Fibroblast of villous mesenchyme (primary cell): ENCODE measurements at places on chromosomes 4 and X. TPM values are rescaled to one million over a fixed set of nuclear protein-coding genes. Genes with fewer than 3 reads are reported as not detected.

The FATE1 gene
- total RNA-seq, result not detected in 2 replicates

The CC2D2A gene
- total RNA-seq, result 23.7 and 26.7 TPM in 2 replicates

The ARHGAP36 gene
- total RNA-seq, result not detected in 2 replicates

The RPS6KA6 gene
- total RNA-seq, result 7.4 and 16.8 TPM in 2 replicates

The ZNF630 gene
- 0.32 and 3.0 TPM in 2 replicates for total RNA-seq

The WDFY3 gene
- total RNA-seq, result 75.7 and 98.0 TPM in 2 replicates

The CXCL1 gene
- 17.4 and 134 TPM in 2 replicates for total RNA-seq

The RAB39B gene
- under 0.01 and 0.43 TPM in 2 replicates for total RNA-seq

The TRAPPC11 gene
- total RNA-seq, result 59.9 and 69.1 TPM in 2 replicates

The CNKSR2 gene
- 1.9 and 4.7 TPM in 2 replicates for total RNA-seq

The ZAR1 gene
- total RNA-seq, result under 0.01 TPM in 1 of 2 replicates, not detected in the other

The MXRA5 gene
- total RNA-seq, result 20.7 and 45.4 TPM in 2 replicates

The ETDA gene
- total RNA-seq, result not detected in 2 replicates

The AMBN gene
- not detected in 2 replicates for total RNA-seq

The PACRGL gene
- 13.5 and 19.4 TPM in 2 replicates for total RNA-seq

The UBA1 gene
- total RNA-seq, result 189 and 212 TPM in 2 replicates

The BEND2 gene
- not detected in 2 replicates for total RNA-seq

The NAA11 gene
- total RNA-seq, result 0.97 TPM in 1 of 2 replicates, not detected in the other

The CLCN4 gene
- 1.3 and 2.3 TPM in 2 replicates for total RNA-seq

The BTK gene
- not detected in 2 replicates for total RNA-seq

The SSX4B gene
- total RNA-seq, result not detected in 2 replicates

The OTUD6A gene
- not detected in 2 replicates for total RNA-seq

The COL4A6 gene
- total RNA-seq, result 0.32 and 1.7 TPM in 2 replicates

The RBMX2 gene
- total RNA-seq, result 17.3 and 17.4 TPM in 2 replicates

The UGT2B11 gene
- total RNA-seq, result not detected in 2 replicates

The HSD17B13 gene
- under 0.01 TPM in 1 of 2 replicates, not detected in the other for total RNA-seq

The ART3 gene
- not detected in 2 replicates for total RNA-seq

The PITX2 gene
- 7.8 and 25.4 TPM in 2 replicates for total RNA-seq

The VEGFD gene
- total RNA-seq, result under 0.01 TPM in 1 of 2 replicates, not detected in the other

The PNMA5 gene
- 0.64 TPM in 1 of 2 replicates, not detected in the other for total RNA-seq

The RAI2 gene
- not detected in 2 replicates for total RNA-seq
